Astrocyte of the cerebellum (primary cell): ENCODE measurements at places on chromosomes 7 and 10.

DNA sequence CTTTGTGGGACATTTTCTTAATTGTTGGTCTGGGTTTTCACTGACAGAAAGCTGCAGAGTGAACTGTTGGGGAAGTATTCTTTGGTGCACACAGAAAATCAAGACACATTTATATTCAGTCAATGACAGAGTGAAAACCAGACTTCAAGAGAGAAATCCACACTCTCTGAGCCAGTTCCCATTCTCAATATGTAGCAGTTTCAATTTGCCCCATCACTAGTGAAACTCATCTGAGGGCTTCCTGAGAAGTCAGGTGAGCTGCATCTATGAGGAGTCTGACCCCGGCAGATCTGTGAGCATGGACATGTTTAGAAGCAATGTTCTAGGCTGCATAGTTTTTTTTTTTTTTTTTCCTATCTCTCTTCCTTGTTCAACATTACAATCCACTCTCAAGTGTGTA is 163.7 kb upstream of the AHR start:
- no peak for DNase-seq

DNA sequence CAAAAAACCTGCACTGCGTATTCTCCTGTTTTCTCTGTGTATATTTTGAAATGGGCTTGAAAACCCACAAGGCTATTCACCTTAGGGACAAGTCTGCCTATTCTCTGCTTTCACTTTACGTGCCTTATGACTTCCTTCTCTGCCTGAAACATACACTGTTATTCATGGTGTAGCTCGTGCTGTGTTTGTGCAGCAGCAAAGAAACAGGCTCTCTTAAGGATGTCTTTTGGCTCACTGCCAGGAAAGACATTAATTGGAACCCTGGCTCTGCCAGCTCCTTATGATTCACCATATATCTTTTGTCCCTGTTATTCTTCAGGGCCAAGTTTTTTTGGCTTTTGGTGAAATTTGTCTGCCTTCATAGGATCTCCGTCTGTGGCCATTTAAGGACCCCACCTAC is 92.4 kb downstream of the TMEM106B start:
- peak; percentile 23 for DNase-seq

GRCh38 chr7:1849351-1850041 is 179.4 kb downstream of the ELFN1 start:
- no peak for DNase-seq

- peak; percentile 74 for DNase-seq
These were observed 98.6 kb downstream of the MYOF start for GRCh38 chr10:93383562-93383981.

- no peak for DNase-seq
These were observed 104.7 kb downstream of the PARD3 start for GRCh38 chr10:34710391-34710751.

GRCh38 chr7:36148422-36149065 is 4.5 kb upstream of the EEPD1 start:
- no peak for DNase-seq

- no peak for DNase-seq
These were observed 49.4 kb downstream of the ZNF467 start for GRCh38 chr7:149723795-149724495.

DNA sequence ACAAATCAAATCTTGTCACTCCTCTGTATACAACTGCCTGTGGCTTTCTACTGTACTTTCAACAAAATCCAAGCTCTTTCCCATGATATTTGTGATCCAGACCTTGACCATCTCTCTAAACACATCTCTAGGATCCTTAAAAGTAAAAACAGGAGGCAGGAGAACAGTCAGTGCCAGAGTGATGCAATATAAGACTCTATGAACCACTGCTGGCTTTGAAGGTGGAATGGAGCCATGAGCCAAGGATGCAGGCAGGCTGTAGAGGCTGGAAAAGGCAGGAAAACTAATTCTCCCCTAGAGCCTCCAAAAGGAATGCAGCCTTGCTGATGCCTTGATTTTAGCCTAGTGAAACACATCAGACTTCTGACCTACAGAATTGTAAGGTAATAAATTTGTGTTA is 45.5 kb upstream of the LRRN3 start:
- DNase-seq = no peak
